RWPE2 (cell line): ENCODE measurements at places on chromosomes 4 and X.

DNA sequence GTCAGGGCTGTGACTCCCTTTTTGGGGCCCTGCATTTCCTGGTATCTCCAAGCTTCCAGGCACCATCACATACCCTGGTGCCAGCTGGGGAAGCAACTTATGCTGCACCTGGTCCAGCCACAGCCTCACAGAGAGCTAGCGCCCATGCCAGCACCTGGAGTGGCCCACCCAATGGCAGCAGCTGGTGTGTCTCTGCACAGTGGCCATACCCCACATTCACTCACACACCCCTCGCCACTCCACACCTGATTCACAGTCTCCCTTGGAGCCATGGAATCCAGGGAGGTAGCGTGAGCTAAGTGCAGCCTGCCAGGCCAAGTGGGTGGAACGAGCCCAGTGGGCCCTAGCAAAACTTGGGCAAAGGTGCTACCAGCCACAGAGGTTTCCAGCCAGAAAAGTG lies 56.8 kb downstream of the COX18 start:
- H3K36me3 ChIP-seq, result no peaks in the 10 kb centered on the region
- DNase-seq, result no peak
- no peak overlapping the region for H3K4me3 ChIP-seq
- H3K4me1 ChIP-seq, result no peaks in the 10 kb centered on the region
- H3K27me3 ChIP-seq, result no peaks in the 10 kb centered on the region

- no peak overlapping the region for H3K27ac ChIP-seq
- H3K4me1 ChIP-seq, result no peaks in the 10 kb centered on the region
- H3K4me3 ChIP-seq, result no peak overlapping the region
- DNase-seq, result no peak
- H3K36me3 ChIP-seq, result no peaks in the 10 kb centered on the region
Measured at GRCh38 chr4:105343146-105343931, 130.5 kb downstream of the PPA2 start.

- no peak overlapping the region for H3K4me3 ChIP-seq
- H3K27ac ChIP-seq, result peak overlapping the region; percentile 37
- no peaks in the 10 kb centered on the region for H3K36me3 ChIP-seq
- no peaks in the 10 kb centered on the region for H3K27me3 ChIP-seq
- DNase-seq, result no peak
- H3K4me1 ChIP-seq, result peaks cover 17% of the 10 kb centered on the region
Measured at GRCh38 chr4:125703443-125703842, 388.7 kb downstream of the FAT4 start.

GRCh38 chr4:139596034-139596683 lies 40.1 kb upstream of the SETD7 start:
- H3K4me1 ChIP-seq, result peaks cover 31% of the 10 kb centered on the region
- DNase-seq, result no peak
- H3K27ac ChIP-seq, result no peak overlapping the region
- no peaks in the 10 kb centered on the region for H3K27me3 ChIP-seq
- no peak overlapping the region for H3K4me3 ChIP-seq

DNA sequence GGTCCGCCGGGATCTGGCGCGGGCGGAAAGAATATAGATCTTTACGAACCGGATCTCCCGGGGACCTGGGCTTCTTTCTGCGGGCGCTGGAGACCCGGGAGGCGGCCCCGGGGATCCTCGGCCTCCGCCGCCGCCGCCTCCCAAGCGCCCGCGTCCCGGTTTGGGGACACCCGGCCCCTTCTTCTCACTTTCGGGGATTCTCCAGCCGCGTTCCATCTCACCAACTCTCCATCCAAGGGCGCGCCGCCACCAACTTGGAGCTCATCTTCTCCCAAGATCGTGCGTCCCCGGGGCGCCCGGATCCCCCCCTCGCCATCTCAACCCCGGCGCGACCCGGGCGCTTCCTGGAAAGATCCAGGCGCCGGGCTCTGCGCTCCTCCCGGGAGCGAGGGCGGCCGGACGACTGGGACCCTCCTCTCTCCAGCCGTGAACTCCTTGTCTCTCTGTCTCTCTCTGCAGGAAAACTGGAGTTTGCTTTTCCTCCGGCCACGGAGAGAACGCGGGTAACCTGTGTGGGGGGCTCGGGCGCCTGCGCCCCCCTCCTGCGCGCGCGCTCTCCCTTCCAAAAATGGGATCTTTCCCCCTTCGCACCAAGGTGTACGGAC lies 482 bp upstream of the SHOX start:
- no peaks in the 10 kb centered on the region for H3K4me1 ChIP-seq
- H3K4me3 ChIP-seq, result no peak overlapping the region
- H3K27ac ChIP-seq, result no peak overlapping the region
- H3K27me3 ChIP-seq, result peaks cover 69% of the 10 kb centered on the region
- no peaks in the 10 kb centered on the region for H3K36me3 ChIP-seq
- no peak for DNase-seq

DNA sequence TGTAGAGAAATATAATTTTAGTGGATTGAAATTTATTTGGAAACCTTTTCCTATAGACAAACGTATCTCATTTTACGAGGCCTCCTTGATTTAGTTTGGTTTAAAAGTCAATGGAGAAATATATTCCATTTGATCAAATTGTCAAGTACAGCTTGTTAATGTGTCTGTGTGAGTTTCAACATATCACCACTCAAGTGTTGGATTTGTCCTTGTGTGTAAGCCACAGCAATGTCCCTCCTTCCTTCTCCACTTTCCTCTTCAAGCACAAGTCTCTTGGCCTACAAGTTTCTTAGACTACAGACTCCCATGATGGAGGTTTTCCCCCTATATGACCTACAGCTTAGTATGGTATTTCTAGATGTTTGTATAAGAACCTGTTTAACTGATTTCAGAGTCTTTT lies 104.7 kb downstream of the SYNPO2 start:
- no peak overlapping the region for H3K27ac ChIP-seq
- H3K4me3 ChIP-seq, result no peak overlapping the region
- no peaks in the 10 kb centered on the region for H3K27me3 ChIP-seq
- H3K4me1 ChIP-seq, result peaks cover 12% of the 10 kb centered on the region
- DNase-seq, result no peak

DNA sequence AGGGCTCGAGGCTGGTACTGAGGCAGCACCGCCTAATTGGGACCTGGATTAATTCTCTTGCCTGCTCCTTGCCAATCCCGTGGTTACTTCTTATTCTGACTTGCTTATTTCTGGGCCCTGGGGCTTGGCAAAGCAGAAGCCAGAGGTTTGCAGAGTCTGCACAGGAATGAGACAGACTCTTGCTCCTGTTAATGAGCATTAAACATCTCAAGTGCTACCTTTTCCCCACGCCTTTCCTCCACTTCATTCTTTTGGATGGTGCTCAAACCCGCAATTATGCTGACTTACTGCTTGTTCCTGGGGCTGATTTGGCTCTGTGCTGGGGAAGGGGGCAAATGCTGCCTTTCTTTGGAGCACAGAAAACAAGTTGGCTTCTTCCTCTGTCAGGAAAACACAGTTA lies 16.5 kb upstream of the STOX2 start:
- no peaks in the 10 kb centered on the region for H3K36me3 ChIP-seq
- H3K27ac ChIP-seq, result no peak overlapping the region
- H3K27me3 ChIP-seq, result no peaks in the 10 kb centered on the region

DNA sequence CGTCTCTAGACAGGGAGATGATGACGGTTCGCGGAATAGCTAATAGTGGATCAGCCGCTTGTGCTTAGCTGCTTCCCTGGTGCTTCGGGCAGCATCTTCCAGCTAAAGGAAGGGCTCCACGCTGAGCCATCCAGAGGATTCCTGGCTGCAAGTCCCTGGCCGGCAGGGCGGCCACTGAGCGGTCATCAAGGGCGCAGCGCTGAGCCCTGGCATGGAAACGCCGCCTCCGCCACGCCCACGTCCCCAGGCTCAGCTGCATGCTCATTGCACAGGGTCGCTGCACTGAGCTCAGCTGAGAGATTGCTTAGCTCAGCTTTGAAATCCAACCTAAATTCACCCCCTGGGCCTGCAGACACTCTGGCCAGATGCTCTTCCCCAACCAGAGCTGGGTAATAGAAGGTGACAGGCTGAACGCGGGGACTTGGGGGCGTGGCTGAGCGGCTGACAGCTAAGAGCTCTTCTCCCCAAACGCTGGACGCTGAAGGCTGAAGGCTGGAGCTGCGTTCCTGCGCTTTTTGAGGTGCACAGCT lies 118.2 kb upstream of the KIT start:
- DNase-seq, result no peak
- peak overlapping the region; percentile 9 for H3K4me3 ChIP-seq
- no peak overlapping the region for H3K27ac ChIP-seq

DNA sequence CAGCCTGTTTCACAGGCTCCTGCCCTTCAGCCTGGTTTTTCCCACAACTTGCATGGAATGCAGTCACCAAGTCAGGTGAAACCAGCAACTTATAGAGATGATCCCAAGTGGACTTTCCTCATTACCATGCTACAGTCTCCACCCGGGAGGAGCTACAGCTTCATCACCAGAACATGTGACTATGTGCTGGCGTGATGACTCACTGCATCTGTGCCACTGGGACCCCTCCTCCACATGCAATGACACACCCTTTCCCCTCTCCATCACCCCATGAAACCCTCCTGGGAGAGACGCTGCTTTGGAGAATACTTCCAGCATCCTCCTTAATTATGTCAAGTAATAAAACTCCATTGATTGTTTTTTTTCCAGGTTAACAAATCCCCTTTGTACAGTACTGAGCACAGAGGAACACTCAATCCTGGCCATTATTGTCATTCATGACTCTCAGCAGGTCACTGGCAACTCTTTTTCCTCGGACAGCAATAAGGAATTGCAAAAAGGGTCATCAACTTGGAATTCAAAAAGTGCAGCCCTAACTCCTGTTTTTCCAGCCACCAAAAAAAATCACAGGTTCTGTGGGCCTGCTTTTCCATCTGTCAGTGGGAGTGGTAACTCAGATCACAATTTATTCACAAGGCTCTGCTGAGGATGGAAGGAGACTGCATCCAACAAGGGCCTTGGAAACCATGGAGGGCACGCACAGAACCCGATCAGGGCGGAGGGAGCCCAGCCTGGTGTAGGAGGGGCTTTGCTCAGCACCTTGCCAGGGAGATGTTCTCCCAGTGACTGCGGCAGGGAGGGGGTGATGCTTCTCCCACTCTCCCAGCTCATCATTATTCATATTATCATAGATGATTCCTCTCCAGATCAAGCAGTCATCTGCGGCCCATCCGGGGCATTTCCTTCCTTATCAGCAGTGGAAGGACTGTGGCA lies 17.4 kb downstream of the QDPR start:
- DNase-seq, result no peak
- peaks cover 70% of the 10 kb centered on the region for H3K36me3 ChIP-seq
- no peaks in the 10 kb centered on the region for H3K4me1 ChIP-seq
- no peak overlapping the region for H3K27ac ChIP-seq
- no peak overlapping the region for H3K4me3 ChIP-seq
- no peaks in the 10 kb centered on the region for H3K27me3 ChIP-seq

- no peaks in the 10 kb centered on the region for H3K4me1 ChIP-seq
- H3K27ac ChIP-seq, result no peak overlapping the region
Measured at GRCh38 chr4:52377563-52377962, 281.5 kb downstream of the USP46 start.

GRCh38 chr4:40170588-40170987 lies 26.2 kb upstream of the RHOH start:
- H3K27me3 ChIP-seq, result no peaks in the 10 kb centered on the region
- no peak overlapping the region for H3K27ac ChIP-seq
- DNase-seq, result no peak
- H3K4me3 ChIP-seq, result no peak overlapping the region

- H3K4me3 ChIP-seq, result no peak overlapping the region
- H3K27me3 ChIP-seq, result no peaks in the 10 kb centered on the region
- no peak overlapping the region for H3K27ac ChIP-seq
- H3K36me3 ChIP-seq, result no peaks in the 10 kb centered on the region
Measured at GRCh38 chrX:40550066-40550465, 30.7 kb upstream of the ATP6AP2 start.

- H3K4me1 ChIP-seq, result no peaks in the 10 kb centered on the region
- no peaks in the 10 kb centered on the region for H3K27me3 ChIP-seq
- H3K27ac ChIP-seq, result no peak overlapping the region
- H3K4me3 ChIP-seq, result no peak overlapping the region
Measured at GRCh38 chrX:21883258-21883657, 27.5 kb downstream of the YY2 start.

GRCh38 chrX:40298572-40299479 lies 201.1 kb upstream of the BCOR start:
- no peak for DNase-seq
- H3K4me1 ChIP-seq, result no peaks in the 10 kb centered on the region
- H3K27me3 ChIP-seq, result no peaks in the 10 kb centered on the region
- H3K27ac ChIP-seq, result no peak overlapping the region

DNA sequence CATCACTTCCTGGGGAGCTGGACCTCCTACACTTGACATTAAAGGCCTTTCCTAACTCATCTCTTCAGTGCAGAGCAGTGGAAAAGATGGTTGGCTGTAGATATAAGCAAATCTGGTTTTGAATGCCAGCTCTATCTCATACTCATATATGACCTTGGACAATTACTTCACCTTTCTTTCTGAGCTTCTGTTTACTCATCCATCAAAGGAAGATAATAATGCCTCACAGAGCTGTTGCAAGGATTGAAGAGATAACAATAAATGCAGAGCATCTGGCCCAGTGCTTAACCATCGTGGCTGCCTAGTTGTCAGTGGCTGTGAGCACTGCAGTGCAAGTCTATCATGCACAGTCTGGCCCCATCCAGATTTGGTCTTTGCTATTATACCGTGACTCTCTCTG lies 148.1 kb upstream of the EOLA2 start:
- H3K36me3 ChIP-seq, result no peaks in the 10 kb centered on the region
- H3K27ac ChIP-seq, result no peak overlapping the region
- no peak overlapping the region for H3K4me3 ChIP-seq

DNA sequence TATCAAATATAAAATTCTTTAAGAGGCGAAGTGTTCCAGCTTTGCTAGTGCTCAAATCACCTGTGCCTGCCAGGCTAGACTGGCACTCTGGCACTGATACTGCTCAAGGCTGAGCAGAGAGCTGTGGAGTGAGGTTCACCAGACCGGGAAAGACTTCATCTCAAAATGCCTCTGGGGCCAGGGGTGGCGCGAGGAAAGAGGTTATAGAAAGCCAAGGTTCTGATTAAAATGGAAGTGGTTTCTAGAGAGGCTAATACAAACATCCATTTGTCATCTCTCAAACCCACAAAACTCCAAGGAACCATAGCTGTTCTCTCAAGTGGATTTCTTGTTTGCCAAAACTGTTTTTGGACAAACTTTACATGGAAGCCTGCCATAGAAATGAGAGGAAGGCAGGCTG lies 41.5 kb downstream of the F11 start:
- DNase-seq, result no peak
- H3K36me3 ChIP-seq, result no peaks in the 10 kb centered on the region
- H3K27ac ChIP-seq, result no peak overlapping the region
- no peaks in the 10 kb centered on the region for H3K4me1 ChIP-seq

- H3K27ac ChIP-seq, result no peak overlapping the region
- H3K4me3 ChIP-seq, result no peak overlapping the region
- no peaks in the 10 kb centered on the region for H3K36me3 ChIP-seq
- H3K4me1 ChIP-seq, result peaks cover 9% of the 10 kb centered on the region
- no peaks in the 10 kb centered on the region for H3K27me3 ChIP-seq
Measured at GRCh38 chr4:172143605-172144314, 330.6 kb downstream of the GALNTL6 start.

- H3K27ac ChIP-seq, result no peak overlapping the region
- no peak for DNase-seq
Measured at GRCh38 chr4:144259285-144259684, 118.8 kb upstream of the GYPA start.

DNA sequence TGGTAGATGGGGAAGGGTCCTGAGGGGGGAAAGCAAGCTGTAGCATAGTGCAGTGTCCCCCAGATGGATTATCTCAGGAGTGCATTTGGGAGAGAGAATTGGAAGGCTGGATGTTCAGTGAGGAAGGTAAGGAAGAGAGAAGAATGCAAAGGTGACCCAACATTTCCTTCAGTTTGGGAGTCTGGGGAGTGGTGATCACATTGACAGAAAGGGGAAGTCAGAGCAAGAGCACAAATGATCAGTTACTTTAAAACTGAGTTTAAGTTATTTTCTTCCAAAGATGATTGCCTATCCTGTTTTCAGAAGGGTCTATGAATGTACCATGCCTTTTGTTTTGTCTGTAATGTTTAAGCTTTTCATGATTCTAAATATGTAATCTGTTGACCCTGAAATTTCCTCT lies 47.6 kb downstream of the ARHGAP10 start:
- DNase-seq, result no peak
- no peaks in the 10 kb centered on the region for H3K27me3 ChIP-seq
- no peaks in the 10 kb centered on the region for H3K36me3 ChIP-seq
- H3K27ac ChIP-seq, result no peak overlapping the region
